ENCODE measurements at places on chromosomes 7 and 10.

DNA sequence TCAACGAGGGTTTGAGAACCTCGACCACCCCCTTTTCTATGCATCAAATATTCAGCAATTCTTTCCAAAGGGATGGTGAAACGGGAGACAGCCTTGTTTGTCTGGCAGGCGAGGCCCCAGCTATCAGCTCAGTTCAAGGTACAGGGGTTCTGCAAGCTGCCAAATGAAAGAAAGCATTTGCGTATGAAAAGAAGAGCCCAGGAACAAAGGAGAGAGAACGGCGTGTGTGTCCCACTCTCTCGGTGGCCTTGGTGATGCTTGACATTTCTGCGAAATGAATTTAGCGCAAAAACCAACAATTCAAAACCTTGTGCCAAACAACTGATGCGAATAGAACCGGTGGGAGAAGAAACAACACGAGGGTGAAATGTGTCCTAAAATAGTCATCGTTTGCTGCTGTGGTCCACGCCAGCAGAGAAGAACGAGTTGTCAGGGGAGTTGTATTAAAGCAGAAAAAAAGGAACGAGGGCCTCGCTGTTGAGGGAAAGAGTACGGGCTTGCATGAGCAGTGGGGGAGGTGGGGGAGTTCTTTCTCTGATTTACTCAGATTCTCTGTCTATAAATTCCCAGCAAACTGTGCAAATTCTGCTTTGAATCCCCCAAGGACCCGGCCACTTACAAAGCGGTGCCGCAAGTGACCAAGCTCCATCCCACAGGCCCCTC is 97.7 kb downstream of the TMEM130 start:
- DNase-seq, result no peak

DNA sequence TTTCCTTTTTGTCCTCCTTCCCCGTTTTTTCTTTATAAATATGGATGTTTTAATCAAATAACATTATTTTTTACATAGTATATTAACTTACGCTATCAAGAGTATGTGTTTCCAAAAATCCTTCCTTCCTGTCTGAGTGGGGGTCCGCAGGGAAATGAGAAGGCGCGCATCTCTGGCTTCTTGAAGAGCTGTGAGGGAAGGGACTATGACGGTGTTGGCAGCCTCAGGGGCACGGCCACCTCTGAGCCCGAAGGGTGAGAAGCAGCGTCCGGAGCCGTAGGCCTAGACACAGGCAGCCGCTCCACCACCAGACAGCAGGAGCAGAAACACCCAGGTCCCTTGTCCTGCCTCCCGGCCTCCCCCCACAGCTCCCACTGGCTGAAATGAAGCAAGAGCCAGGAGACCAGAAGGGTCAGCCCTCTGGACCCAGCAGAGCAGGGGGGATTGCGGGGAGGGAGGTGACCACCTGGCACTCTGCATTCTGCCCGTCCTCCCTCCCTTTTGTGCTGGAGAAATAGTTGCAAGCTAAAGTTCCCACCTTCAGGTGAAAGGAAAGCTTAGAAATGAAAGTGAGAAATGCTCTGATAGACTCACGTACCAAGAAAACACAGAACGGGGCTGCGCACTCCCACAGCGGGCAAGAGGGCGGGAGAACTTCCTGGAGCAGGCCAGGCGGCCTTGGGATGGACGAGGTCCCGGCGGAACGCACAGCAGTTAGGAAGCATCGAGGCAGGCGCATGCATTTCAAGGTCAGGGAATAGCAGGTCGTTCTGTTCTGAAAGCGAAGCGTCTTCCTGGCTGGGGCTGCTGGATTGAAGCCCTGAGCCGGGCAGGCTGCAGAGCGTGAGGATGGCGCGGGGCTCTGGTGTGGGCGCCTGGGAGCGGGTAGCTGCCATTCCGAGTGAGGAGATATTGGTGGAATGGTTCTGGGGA is 105.5 kb downstream of the GALNT11 start:
- DNase-seq, result no peak

- no peak for DNase-seq
Observed at GRCh38 chr10:31033147-31033546, 1.5 kb upstream of the ZNF438 start.

GRCh38 chr10:74117738-74118137 is 32.9 kb downstream of the AP3M1 start:
- DNase-seq, result peak; percentile 4

GRCh38 chr10:93363891-93364648 is 118.1 kb downstream of the MYOF start:
- DNase-seq, result no peak

- DNase-seq, result no peak
Observed at GRCh38 chr7:4297918-4298219, 384.2 kb upstream of the FOXK1 start.

DNA sequence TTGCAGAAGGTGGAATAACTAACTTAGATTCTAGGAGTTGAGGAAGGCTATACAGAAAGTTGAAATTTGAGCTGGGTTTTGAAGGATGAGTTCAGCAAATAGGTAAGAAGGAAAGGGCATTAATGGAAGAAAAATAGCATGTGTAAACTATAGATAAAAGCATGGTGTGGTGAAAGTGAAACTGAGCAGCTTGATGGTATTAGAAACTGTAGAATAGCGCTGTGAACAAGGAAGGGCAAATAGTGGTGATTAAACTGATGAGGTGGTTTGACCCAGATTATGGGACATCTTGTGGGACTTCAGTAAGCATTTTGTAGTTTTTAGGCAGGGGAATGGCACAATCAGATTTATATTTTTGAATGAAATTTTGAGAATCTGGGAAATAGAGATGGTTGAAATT is 90.5 kb downstream of the EXOC6 start:
- no peak for DNase-seq

DNA sequence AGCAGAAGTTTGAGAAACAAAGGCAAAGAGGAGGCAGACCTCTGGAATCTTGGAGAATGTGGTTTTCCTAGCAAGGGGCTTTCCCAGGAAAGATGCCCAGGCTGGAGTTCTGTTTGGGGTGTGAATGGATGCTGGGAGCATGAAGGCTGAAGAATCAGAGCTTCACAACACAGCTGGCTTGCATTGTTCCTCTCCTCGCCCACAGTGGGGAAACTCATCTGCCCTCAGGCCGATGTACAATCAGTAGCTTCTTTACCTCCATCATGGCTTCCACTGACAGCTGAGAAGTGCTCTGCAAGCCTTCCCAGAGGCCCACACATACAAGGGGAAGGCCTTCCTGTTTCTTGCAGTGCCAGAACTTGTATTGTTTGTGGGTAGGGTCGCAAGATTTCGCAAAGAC is 90.8 kb upstream of the HECTD2 start:
- no peak for DNase-seq

- DNase-seq, result no peak
Observed at GRCh38 chr10:89540420-89540949, 5.1 kb upstream of the SLC16A12 start.

- no peak for DNase-seq
Observed at GRCh38 chr7:107138696-107139420, 29.9 kb upstream of the HBP1 start.

DNA sequence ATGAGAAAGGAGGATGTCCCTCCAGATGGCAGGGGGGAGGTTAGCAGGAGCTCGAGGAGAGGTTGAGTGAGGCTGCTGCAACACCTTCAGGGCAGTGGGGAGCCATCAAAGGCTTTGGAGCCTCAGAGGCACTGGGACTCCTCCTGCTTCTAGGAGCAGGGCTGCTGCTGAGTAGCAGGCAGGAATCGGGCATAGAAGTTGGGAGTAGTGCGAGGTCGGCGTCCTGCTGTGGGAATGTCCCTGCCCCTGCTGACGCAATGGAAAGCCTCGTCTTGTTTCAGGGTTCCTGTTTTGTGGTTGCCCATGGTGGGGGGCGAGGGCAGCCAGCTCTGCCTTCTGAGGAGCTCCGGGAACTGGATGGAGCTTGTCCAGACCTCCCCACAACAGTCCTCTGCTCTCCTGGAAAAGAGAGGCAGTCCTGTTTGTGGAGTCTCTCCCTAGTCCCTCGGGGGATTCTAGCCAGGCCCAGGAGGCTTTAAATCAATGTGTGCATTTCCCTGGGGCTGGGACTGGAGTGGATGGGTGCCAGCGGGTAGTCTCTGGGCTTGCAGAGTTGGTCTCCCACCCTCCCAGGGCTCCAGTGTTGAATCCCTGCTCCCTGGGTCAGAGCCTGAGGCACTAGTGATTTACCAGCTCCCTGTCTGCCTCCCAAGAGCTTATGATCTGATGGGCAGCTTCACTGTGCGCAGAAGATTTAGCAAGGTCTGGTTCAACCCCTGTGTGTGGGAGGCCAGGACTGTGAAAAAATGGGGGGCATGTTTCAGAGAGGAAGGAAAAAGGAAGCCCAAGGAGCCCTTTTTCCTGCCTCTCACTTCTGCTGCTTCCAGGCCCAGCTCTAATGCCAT is 98.7 kb upstream of the PPIF start:
- DNase-seq, result peak; percentile 65

- DNase-seq, result no peak
Observed at GRCh38 chr10:9268176-9268575, 1213.7 kb downstream of the GATA3 start.

GRCh38 chr7:2266911-2267310 is 24.9 kb downstream of the NUDT1 start:
- DNase-seq, result no peak

DNA sequence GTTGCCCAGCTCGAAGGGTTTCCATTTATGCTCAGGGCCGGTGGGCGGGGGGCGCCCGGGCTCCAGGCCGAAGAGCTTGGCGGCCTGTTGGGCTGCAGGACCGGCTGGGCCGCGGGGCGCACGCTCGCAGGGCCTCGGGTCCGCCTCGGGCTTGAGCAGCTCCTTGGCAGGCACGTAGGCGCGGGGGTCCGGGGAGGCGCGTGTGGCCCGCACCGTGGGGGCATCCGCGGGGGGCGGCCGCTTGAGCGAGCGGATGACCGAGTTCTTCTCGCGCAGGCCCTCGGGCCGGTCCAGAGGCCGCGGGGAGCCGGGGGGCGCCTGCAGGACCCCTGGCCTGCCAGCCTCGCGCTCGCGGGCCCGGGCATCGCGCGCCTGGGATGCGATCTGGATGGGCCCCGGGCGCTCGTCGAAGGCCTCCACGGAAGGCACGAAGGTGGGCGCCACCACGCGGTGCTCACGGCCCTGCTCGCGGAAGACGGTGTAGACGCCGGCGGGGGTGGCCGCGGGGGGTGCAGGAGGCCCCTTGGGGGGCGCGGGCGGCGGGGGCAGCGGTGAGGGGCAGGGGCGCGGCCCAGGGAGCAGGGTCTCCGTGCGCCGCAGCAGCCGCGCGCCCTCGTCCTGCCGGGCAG is 35.2 kb downstream of the TNRC18 start:
- no peak for DNase-seq

DNA sequence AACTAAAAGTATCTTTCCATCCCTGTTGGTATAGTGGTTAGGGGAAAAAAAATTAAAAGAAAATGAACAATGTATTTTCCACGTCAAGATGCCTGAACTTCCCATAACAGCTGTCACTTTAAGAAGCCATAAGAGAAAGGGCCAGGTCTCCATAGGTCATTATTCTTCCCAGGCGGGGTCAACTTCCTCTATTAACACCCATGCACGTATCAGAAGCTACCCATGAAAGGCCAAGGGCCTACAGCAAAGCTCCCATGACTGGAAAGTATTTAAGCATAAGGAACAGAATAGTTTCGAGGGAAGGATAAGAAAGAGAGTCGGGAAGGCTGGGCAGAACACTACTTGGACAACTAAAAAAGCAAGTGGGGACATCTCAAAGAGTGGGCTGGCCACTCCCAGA is 40.1 kb downstream of the RBM28 start:
- DNase-seq, result no peak

DNA sequence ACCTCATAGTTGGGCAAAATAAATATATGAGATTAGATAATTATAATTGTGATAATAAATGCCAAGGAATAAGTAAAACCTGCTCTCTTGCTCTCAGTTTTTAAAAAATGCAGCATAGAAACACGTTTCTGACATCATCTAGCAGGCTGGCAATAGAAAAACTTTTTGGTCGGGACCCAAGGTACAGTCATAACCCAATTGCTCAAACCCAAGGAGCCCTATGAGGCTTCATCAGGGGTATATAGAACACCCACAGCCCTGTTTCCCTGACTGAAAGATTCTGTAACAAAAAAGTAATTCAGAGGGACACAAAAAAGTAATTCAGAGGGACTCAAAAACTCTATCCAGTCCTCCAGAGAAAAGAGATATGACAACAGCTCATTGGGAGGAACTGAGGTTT is 3.8 kb downstream of the PDE1C start:
- no peak for DNase-seq

DNA sequence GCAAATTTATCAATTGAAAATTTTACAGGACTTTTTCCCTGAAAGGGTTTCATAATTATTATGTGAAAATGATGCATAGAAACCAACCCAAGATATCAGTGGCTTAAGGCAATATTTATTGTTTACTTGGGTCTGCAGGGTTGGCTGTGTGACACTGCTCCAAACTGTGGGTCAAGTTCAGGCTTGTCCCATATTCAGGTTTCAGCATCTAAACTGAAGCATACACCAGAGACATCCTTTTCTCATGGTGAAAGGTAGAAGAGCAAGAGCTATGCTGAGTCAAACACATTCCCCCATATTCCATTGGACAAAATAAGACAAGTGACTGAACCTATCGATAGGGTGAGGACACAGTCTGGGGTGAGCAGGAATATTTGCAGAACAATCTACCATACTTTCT is 110.9 kb downstream of the MAPK8 start:
- DNase-seq, result no peak

DNA sequence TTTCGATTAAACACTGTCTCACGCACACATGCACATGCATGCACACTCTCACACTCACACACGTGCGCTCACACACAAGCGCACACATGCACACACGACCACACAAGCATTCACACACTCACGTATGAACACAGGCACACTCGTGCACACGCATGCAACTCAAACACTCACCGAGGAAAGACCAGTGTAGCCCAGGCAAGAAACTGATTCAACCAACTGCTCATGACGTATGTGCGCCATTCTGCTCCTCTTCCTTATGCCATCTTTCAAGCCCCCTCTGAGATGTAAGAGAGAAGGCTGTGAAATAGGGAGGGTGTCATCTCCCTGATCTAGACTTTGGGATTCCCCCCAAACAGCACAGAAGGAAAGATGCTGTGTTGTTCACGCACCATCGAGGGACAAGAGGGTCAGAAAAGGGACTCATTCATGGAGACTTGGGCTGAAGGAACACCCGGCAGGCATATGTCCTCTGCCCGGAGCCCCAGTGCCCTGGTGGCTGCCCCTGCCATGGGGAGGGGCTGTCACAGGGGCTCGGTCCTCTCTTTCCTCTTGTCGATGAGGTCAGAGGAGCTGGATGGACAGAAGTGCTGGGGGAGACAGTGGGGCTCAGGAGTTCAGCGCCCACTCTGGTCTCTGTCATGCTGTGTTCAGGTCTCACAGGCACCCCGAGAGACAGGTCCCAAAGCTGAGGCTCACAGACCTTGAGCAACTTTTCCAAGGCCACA is 130.1 kb upstream of the SHH start:
- DNase-seq, result no peak

GRCh38 chr7:74134117-74134620 is 40.0 kb upstream of the EIF4H start:
- DNase-seq, result peak; percentile 9

- DNase-seq, result no peak
Observed at GRCh38 chr10:17166699-17167098, 34.8 kb downstream of the TRDMT1 start.

DNA sequence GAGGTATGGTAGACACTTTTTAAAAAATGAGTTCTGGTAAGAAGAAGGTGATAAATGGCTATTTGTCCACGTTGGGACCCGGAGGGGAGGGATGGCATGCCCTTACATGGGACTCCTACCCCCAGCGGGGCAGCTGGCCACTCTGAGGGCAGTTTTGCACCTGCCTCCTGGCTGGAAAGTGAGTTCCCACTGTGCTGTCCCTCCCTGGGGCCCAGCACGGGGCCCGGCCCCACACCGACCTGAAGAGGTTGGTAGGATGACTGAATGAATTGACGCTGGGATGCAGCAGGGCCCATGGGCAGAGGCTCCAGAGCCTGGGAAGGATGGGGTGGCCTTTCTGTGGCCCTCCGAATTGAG is 601 bp upstream of the AEBP1 start:
- DNase-seq, result no peak

All from activated naive CD8-positive, alpha-beta T cell treated with anti-CD3 and anti-CD28 coated beads, Interleukin-2, amount 50 U/mL, for 24 hours (primary cell).